ENCODE measurements at places on chromosomes 5 and 9.

- no peak for DNase-seq
These were observed 9.2 kb upstream of the CFAP95 start for GRCh38 chr9:69811351-69811868.

DNA sequence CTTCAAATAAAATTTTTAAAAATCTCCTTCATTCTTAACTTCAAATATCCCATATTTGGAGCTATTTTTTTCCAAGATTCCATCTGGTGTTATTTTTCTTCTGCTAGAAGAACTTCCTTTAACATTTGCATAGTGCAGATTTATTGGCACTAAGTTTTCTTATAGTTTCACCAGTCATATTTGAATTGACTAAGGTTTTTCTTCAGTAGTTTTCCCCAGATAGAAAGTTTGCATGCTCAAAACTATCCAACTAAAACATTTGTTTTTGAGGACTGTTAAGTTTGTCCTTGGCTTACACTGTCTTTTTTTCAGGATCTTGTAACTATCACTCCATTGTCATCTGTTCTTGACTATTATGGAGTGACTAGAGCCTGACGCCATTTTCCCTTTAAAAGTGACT lies 606.7 kb downstream of the TAF11L14 start:
- DNase-seq: no peak

DNA sequence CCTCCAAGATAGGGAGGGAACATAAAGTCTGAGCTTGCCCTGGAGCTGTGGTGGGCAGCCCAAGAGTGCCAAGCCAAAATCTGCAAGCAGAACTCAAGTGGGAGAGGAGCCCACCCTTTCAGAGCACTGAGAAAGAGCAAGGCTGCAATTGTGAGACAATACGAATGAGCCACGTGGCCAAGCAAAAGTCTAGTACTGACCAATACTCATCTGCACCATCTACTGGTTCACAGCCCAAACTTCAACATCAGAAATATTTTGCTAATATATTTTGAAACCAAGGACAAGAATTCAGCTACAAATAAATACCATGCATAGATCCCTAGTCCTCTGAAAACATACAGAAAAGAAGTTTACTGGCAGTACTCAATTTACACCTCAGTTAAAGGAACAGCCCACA lies 696.2 kb upstream of the COX7C start:
- DNase-seq: no peak

DNA sequence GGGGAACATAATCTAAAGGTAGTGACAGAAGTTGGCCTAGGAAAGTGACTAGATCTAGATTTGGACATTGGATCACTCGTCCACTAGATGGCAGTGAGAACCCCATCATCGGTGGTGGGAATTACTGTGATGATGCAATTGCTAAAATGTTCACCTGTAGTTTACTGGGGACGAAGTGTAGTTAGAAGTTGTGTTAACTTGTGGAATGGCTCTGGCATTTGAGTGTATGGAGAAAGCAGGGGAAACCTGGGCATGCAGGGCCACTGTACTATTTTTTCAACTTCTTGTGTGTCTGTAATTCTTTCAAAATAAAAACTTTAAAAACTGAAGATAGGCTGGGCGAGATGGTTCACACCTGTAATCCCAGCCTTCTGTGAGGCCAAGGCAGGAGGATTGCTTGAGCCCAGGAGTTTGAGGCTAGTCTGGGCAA lies 75.5 kb downstream of the PHAX start:
- peak; percentile 55 for DNase-seq

DNA sequence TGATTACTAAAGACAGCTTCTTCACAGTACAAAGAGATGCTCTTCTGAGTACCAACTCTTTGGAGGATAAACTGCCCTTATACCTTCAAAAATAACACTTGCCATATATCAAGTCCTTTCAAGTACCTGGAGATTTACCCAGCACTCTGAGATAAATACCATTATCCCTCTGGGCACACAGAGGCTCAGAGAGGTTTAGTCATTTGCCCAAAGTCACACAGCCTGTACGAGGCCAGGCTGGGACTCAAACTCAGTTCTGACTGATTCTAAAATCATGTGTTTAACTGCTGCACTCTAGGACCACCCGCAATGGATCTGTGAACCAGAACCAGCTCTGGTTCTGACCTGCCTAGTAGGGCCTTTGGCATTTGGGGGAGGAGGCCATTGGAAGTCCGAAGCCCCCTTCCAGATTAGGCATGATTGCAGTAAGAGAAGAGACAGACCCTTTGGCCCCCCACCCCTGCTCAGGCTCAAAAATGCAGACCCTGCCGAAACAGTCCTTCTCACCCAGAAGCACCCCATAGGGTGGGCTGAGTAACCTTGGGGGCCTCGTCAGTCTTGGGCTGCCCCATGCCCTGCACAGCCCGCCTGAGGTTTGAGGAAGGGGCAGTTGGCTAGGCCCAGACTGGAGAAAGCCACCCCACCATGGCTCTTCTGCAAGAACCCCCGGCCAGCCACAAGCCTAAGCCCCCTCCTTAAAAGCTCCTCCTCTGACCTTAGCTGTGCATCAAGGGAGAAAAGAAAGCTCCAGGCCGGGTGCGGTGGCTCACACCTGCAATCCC lies 32.8 kb upstream of the IL17B start:
- DNase-seq: no peak

GRCh38 chr5:31476738-31477141 lies 55.2 kb downstream of the DROSHA start:
- no peak for DNase-seq

- no peak for DNase-seq
These were observed 372.3 kb downstream of the ADGRV1 start for GRCh38 chr5:90930756-90931431.

- DNase-seq: no peak
These were observed 19.8 kb downstream of the ATP6V0E1 start for GRCh38 chr5:173003360-173003759.

DNA sequence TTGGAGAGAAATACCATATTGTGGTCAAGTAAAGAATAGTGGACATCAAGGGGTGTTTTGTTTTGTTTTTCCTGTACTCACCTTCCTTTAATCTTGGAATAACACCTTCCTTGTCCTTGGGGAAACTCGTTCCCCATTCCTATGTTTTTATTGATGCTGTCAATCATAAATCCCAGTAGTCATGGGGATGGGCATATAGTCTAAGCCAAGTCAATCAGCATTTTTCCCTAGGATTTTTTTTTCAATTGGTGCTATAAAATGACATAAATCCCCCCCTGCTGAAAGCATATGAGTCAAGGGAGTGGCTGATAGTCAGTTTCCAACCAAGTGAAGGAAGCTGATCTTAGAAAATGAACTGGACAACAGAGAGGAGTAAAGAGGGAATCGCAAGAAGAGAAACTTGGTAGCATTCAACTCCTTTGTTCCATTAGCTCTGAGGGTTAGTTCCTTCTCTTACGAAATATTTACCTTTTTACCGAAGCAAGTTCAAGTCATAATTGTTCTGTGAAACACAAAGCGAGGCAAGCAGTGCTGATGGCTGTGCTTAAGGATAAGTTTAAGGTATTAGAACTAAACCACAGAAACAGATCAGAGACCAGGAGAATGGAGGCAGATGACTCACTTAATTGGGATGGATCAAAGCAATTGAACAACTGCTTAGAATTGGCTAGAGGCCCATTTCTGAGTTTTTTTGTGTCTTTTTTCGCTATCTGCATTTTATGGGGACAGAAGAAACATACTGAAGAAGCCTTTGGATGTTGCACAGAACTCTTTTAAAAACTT lies 218.6 kb downstream of the SEMA6A start:
- no peak for DNase-seq

GRCh38 chr9:9598723-9599122 lies 1014.1 kb downstream of the PTPRD start:
- DNase-seq: no peak

DNA sequence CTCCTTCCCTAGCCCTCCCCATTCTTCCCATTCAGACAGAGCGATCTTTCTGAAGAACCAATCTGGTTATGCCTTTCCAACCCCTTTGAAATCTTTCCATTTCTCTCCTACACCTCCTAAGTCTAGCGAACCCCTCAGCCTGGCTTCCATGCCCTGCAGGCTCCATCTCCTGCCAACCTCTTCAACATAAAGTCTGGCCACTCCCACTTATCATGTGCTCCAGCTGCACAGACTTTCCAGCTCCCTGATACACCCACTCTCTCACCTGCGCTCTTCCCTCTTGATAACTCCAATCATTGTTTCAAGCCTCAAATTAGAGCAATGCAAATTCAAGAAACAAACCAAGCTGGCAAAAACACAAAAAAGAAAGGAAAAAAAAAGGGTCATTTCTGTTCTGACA lies 3.8 kb upstream of the ORM1 start:
- DNase-seq: no peak

- DNase-seq: no peak
These were observed 54.0 kb upstream of the MAP3K1 start for GRCh38 chr5:56761151-56761885.

- DNase-seq: no peak
These were observed 457.3 kb downstream of the RAB3C start for GRCh38 chr5:59040024-59040803.

DNA sequence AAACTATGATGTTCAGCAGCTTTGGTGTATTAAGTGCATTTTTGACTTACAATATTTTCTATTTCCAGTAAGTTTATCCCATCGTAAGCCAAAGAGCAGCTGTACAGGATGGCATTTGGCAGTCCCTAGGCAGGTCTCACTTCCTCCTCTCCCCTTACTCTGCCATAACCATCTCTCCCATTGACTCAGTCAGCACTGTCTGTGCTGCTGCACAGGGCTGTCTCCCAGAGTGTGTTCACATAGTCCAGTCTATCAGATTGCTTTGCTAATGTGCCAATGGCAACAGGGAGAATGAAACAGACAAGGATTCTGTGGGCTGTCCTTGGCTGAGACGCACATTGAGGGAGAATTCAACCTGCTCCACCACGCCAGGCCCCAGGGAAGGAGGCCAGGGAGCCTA lies 47.0 kb upstream of the CAST start:
- no peak for DNase-seq

DNA sequence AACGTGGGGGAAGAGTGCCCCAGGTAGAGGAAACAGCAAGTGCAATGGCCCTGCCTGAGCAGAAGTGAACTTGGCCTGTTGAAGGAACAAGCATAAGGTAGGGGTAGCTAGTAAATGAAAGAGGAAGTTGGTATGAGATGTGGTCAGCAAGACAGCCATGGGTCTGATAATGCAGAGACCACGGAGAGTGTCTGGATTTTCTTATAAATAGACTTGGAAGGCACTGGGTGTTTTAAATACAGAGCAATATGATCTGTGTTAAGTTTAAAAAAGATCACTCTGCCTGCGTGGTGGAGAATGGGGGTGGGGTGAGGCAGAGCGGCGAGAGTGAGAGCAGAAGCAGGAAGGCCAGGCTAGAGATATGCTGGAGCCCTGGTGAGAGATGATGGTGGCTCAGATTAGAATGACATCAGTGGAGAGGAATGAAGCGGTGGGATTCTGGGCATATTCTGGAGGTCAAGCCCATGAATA lies 4.2 kb downstream of the ADAM19 start:
- no peak for DNase-seq

DNA sequence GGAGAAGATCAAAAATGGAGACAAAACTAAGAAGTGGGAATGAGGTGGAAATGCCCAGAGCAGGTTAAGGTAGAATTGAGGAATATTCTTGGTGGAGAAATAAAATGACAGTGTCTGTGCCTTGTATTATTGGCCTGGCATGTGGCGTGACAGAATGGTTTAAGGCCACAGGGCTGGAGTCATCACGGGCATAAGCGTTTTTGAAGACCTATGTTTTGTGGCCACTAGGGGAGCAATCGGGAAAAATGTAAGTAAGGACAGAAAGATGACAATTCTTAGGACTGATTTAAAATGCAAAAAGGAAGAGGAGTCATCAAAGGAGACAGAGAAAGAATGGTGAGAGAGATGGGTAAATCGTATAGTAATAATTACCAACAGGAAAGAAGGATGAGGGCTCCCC lies 72.2 kb upstream of the EPB41L4A start:
- no peak for DNase-seq

- DNase-seq: no peak
These were observed 8.6 kb downstream of the BRD3 start for GRCh38 chr9:134059188-134059641.

GRCh38 chr9:104858271-104858670 lies 69.7 kb downstream of the ABCA1 start:
- DNase-seq: no peak

DNA sequence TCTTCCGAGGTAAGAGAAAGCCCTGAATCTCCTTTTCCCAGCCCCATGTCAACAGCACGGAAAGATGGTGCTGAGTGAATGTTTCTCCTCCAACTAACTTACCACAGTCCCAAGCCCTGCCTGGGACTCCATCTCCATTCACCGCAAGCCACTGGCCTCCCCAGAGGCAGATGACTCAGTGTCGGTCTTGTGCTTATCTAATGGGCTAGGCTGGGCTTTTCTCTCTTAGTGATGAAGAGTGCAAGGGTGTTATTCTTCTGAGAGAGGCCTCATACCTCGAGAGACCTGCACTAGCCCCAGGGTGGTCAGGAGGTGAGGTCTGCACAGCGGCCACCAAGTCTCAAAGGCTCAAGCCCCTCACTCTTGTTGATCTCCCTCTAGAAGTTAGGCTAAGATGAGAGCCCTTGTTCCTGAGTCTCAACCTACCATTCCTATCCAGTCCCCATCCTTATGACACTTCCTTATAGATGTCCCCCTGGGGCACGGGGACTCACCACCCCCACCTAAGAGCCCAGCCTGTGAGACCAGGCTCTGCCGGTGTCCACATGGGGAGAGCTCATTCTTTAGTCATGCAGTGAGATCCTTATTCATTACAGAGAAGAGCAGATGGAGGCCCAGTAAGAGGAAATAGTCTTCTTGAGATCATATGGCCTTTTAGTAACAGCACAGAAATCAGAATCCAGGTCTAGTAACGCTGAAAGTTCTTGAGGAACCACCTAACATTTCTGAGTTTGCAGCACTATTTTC lies 127.0 kb downstream of the SAXO1 start:
- no peak for DNase-seq

DNA sequence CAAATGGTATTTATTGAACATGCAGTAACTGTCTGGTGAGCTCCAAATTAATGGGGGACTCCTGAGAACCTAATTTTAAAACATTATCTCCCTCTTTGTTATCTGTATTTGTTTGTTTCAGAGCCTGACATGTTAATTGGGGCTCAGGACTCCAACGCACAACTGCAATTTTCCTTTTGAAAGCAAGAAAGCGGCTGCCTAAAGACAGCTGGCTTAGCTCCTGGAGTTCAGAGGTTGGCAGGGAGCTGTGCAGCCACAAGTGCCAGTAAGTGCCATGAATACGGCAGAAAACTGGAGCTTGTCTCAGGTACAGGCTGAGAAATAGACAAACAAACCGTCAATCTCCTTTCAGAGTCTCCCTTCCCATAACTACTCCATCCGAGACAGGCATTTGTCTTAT lies 80.9 kb downstream of the PPP2R2B start:
- no peak for DNase-seq

GRCh38 chr5:112097768-112098167 lies 321.3 kb downstream of the EPB41L4A start:
- no peak for DNase-seq

DNA sequence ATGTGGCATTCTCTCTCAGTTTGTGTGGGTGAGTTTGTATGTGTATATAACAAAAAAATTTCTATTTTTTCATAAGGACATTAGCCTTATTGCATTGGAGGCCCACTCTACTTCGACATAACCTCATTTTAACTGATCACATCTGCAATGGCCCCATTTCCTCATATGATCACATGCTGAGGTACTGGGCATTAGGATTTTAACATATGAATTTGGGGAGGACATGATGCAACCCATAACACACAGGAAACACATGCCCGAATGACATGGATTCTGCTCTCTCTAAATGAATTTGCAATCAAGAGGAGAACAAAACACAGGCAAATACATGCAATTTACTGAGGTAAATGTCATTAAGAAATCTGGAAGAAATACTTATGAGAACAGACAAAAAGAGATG lies 92.1 kb upstream of the COX7C start:
- DNase-seq: no peak

All from H54 (cell line).